ENCODE measurements at places on chromosomes 6 and 20.

GRCh38 chr20:63356511-63356910, 4.6 kb downstream of the CHRNA4 start:
- no peak for DNase-seq

DNA sequence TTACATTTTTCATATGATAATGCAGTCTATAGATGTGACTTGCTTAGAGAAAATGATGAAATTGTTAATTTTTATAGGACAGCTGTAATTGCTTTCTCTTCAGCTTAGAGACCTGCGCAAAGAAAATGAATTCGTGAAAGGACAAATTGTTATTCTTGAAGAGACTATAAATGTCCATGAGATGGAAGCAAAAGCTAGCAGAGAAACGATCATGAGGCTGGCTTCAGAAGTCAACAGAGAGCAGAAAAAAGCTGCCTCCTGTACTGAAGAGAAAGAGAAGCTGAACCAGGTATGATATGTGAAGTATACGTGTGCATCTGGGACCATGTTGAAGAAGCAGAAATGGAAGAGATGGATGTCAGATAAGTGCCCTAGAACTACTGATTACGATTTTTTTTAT, 54.4 kb downstream of the CCDC170 start:
- no peak for DNase-seq

GRCh38 chr20:15214051-15214450, 876.6 kb upstream of the FLRT3 start:
- DNase-seq = no peak

DNA sequence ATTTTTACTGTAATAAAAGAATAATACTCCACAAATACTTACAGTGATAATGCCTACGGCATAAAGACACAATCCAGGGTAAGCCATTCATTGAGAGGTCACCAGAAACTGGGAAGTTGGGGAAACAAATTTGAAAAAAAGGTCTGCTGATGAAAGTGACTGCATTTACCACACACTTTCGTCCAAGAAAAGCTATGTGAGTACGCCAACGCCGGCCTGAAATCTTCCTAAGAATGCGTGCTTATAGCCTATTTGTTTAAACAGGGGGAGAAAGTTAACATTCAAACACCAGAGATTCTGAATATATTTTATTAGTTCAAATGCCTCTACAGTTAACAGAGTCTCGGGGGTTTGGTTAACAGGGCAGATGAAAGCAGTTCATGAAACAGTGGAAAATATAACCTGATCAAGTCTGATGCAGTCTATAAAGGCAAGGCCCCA, 657 bp upstream of the LTV1 start:
- no peak for DNase-seq

GRCh38 chr6:56888687-56889086, 66.2 kb upstream of the BEND6 start:
- DNase-seq = no peak

GRCh38 chr6:158646023-158646910, 1.7 kb upstream of the DYNLT1 start:
- DNase-seq = no peak

DNA sequence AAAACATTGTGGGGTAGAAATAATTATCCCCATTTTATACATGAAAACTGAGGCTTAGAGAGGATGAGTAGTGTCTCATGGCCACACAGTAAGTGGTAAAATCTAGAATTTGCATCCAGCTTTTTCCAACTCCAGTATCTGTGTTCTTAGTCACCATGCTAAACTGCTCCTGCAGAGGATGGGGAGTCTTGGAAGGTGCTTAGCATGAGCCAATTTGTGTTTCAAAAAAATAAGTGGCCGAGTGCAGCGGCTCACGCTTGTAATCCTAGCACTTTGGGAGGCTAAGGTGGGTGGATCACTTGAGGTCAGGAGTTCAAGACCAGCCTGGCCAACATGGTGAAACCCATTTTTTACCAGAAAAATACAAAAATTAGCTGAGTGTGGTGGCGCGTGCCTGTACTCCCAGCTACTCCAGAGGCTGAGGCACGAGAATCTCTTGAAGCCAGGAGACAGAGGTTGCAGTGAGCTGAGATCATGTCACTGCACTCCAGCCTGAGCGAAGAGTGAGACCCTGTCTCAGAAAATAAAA, 2.4 kb downstream of the C6orf89 start:
- no peak for DNase-seq

- no peak for DNase-seq
These were observed 57.9 kb downstream of the PRND start for GRCh38 chr20:4779616-4780015.

DNA sequence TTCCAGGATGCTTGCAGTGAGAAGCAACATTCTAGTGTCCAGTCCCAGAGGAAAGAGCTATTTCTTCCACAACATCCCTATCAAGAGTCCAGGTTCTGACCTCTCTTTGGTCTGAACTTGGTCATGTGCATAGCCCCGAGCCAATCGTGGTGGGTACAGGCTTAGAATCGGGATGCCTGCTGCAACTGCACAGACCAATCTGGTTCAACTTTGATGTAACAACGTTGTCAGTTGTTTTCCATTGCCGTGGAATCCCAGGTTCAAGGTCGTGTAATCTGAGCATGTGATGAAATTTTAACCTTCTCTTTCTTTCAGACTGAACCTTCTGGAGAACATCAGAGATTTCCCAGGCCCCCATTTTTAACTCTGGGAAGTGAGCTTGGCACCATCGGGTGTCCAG, 130.5 kb downstream of the ANKRD60 start:
- DNase-seq = no peak

- no peak for DNase-seq
These were observed 14.9 kb upstream of the NUP153 start for GRCh38 chr6:17721671-17722070.

- no peak for DNase-seq
These were observed 159.4 kb downstream of the FAXC start for GRCh38 chr6:99189823-99190721.

DNA sequence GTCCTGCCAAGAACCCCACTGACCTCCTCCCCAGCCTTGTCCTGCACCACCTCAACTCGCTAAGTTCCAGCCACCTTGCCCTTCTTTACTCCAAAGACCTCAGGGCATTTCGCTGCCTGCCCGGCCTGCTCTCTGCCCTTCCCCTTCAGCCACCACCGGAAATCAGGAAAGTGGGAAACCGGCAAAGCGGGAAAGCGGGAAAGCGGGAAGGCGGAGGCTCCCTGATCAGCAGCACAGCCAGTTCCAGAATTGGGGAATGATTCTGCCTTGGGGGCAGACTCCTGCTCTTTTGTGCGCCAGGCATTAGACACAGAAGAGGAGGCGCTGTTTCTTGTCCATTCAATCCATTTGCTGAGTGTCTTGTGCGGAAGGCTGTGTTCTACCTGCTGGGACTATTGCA, 111.3 kb downstream of the ZDHHC14 start:
- no peak for DNase-seq

GRCh38 chr20:38167851-38168760, 3.0 kb upstream of the TGM2 start:
- DNase-seq = no peak

DNA sequence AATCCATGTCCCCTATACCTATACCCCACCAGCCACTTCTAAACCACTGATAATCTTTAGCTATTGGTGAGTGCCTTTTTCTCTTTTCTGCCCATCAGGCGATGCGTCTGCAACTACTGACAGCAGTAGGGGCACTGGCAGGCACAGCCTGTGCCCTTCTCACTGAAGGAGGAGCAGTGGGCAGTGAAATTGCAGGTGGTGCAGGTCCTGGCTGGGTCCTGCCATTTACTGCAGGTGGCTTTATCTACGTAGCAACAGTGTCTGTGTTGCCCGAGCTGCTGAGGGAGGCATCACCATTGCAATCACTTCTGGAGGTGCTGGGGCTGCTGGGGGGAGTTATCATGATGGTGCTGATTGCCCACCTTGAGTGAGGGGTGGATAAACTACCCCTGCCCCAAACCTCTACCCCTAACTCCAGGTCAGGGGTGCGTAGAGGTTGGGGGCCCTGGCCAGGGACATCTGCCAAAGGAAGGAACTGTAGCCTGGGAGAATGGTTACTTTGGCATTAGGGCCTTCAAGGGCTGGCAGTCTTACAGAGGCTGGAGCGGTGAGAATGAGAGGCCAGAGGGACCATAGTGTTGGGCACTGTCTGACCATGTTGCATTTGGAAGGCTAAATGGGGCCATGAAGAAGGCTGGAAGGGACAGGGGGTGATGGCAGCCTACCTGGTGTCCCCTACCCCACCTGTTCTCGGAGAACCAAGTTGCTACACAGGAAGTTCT, 851 bp upstream of the HSD17B8 start:
- no peak for DNase-seq

GRCh38 chr6:85126485-85127167, 323.3 kb upstream of the NT5E start:
- DNase-seq = no peak

DNA sequence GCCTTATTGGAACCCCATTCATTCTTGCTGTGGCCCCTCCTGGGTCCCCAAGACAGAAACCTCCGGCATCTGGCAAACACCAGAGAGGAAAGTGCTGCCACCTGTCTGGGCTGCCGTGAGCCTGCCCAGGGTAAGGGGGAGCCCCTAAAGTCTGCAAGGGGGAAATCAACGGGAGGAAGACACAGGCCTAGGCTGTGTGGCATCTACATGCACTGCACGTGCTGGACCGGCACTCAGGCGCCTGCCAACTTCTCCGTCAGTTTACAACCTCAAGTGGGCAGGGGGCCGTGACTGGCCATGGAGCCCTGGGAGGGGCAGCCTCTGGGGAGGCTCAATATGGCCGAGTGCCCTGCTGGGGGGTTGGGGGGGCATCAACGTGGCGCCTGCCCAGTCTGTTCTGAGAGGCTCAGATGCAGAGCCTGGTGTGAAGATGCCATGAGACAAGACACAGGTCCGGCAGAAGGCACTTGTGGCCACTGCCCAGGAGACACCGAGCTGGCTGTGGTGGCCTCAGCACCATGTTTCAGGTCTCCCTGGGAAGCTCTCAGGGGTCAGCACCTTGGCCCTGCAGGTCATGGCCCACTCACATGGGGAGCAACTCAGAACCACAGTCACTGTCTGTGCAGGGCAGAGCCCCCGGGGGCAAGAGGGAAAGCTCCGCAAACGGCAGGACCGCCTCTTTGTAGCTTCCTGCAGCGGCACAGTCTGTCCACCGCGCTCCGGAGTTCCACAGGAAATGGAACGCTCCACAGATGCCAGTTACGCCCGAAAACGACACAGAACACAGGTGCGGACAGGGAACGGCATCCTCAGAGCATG, 8.4 kb downstream of the UCKL1 start:
- DNase-seq = no peak

- no peak for DNase-seq
These were observed 66.5 kb upstream of the LY86 start for GRCh38 chr6:6521961-6522482.

DNA sequence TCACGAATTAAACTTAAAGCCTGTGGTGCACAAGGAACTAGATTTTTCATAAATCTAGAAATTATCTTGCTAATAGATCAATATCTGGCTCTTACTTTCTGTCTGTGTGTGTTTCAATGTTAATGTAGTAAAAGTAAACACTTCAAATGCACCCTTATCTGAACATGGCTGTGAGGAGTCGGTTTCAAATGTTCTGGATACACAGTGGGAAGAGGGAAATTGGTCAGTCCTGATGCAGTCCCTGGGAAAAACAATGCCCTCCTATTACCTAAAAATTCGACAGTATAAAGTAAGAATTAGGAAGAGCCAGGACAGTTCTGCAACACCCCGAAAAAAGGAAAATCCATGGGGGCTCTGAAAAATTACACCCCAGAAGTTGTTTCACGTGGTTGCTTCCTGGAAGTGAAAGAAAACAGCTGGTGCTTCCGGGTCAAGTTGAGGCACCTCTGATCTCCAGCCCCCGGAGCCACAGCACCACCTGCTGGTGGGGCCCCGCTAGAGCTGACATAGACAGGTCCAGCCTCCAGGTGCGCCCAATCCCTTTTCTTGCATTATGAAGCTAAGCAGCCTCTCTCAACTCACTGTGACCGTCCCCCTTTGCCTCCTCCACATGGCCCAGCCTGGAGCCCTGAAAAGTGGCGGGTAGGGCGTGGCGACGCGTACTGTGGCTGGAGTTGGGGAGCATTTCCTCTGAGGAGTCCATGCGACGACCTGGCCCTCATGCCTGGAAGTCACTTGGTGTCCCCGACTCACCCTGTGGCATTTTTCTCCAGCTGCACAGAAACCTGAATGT, 8.3 kb downstream of the SEMG2 start:
- no peak for DNase-seq

DNA sequence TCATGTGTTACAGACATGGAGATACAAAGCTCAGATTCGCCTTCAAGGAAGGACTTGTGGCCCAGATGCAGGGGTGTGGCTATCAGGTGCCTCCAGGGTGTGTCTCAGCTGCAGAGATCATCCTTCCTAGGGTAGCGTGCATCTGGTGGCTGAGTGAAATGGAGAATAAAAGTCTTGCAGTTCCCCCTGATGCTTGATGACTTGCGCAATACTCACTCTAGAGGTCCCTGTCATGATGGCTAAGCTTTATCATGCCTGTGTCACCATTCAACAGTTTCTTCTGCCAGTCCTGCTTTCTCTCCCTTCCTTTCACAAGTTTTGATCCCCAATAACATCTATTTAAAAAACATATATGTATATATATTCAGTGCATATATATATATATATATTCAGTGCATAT, 228.1 kb downstream of the PAX1 start:
- no peak for DNase-seq

DNA sequence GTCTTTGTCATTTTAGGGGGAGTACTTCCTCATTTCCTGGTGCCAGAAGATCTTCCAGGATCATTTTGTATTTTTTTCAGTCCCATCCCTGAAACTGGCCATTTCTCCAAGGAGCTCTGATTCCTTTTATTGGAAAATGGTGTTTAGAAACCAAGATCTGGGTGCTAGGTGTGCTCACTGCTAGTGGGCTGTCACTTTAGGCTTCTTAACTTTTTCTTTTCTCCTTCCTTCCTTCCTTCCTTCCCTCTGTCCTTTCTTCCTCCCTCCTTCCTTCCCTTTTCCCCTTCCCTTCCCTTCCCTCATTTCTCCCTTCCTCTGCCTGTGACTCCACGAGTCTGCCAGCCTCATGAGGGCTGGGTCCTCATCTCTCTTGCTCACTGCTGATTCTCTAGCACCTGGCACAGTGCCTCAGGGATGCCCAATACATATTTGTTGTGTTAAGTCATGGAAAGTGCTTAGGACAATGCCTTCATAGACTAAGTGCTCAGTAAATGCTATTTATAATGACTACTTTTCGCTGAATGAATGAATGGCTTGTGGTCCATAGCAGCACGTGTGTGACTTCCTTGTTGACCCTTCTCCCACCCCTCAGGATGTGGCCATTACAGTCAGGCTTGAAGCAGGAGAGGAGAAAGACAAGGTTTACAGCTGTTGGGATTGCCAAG, 36.9 kb downstream of the APCDD1L start:
- DNase-seq = no peak

DNA sequence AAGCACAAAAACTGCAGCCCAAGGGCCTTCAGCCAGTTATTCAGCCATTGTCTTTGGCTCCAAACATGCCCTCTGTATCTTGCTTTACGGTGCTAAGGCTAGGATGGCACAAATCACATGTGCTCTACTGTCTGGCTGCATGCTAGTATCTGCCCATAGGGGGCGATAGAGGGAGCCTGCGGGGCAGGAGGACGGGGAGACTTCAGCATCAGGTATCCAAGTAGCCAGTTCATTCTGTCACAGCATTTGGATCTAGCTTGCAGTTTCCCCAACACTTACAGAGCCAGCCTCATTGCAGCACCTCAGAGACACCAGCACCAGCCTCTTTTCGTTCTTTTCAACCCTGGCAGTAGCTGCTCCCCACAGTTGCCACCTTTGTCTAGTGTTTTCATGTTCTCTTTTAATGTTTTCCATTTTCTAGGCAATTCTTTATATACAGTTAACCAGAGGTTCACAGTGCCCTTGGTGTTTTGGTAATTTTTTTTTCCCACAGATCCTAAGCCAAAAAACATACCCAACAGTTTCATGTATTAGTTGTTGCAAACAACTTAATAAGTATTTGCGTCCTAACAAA, 705.9 kb downstream of the PTPRT start:
- DNase-seq = no peak

- DNase-seq = no peak
These were observed 150.9 kb downstream of the DST start for GRCh38 chr6:56491606-56492328.
